Common myeloid progenitor, CD34-positive (primary cell): ENCODE measurements at places on chromosomes 16 and 17.

GRCh38 chr16:56814537-56815432 is 50.2 kb upstream of the SLC12A3 start:
- DNase-seq, result no peak

DNA sequence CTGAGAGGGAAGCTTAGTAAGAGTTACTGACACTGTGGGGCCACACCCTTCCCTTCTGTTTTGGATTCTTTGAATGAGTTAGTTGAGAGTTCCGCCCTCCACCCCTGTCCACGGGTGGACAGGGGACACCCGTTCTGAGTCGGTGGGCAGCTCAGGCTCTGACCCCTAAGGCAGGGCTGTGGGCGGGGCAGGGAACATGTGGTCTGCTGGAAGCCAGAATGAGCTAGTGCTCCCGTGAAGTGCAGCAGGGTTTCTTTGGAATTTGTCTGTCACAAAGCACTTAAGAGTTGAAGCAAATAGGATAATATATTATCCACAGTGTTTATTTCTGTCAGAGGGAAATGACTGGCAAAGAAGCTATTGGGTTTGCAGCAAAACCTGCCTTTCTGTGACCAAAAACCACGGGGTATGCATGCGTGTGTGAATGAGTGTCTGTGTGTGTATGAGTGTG is 90.1 kb downstream of the CLEC16A start:
- DNase-seq, result no peak

DNA sequence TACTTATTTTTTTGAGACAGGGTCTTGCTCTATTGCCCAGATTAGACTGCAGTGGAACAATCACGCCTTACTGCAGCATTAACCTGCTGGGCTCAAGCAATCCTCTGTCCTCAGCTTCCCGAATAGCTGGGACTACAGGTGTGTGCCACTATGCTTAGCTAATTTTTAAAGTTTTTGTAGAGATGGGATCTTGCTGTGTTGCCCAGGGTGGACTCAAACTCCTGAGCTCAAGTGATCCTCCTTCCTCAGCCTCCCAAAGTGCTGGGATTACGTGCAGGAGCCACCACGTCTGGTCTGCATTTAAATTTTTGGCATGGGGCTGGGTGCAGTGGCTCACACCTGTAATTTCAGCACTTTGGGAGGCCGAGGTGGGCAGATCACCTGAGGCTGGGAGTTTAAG is 41.0 kb upstream of the INTS2 start:
- DNase-seq, result no peak

DNA sequence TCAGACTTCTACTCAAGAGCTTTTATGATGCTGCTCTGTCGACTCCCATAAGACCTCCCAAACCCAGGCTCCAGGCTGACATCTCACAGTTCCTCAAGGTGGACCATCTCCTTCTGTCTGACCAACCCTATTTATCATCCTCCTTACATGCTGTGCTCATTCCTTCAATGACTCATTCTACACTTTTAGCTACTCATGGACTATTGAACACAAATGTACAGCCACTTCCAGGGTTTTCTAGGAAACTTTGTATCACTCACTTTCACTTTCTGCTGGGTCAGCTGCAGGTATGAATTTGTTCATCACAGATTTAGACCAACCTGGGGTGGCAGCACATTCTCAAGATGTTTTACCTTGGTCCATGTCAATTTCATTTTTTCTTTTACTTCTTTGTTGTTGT is 162.4 kb upstream of the FAM20A start:
- DNase-seq, result peak; percentile 10
